ENCODE measurements at places on chromosomes 6 and 20.

DNA sequence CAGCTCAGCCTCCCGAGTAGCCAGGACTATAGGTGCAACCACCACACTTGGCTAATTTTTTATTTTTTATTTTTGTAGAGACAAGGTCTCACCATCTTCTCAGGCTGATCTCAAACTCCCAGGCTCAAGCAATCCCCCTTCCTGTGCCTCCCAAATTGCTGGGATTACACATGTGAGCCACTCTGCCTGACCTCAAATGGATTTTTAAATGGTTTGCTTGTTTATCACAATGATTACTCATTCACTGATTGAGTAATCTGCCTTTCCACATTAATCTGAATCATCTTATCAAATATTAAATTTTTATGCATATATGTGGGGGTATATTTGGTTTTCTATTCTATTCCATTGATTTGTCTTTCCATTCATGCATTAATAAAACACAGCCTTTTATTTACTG is 9.4 kb upstream of the KHDC1L start:
- no peak overlapping the region for H3K4me3 ChIP-seq
- H3K36me3 ChIP-seq, result no peaks in the 10 kb centered on the region
- DNase-seq, result no peak
- H3K27me3 ChIP-seq, result no peaks in the 10 kb centered on the region
- no peaks in the 10 kb centered on the region for H3K4me1 ChIP-seq

DNA sequence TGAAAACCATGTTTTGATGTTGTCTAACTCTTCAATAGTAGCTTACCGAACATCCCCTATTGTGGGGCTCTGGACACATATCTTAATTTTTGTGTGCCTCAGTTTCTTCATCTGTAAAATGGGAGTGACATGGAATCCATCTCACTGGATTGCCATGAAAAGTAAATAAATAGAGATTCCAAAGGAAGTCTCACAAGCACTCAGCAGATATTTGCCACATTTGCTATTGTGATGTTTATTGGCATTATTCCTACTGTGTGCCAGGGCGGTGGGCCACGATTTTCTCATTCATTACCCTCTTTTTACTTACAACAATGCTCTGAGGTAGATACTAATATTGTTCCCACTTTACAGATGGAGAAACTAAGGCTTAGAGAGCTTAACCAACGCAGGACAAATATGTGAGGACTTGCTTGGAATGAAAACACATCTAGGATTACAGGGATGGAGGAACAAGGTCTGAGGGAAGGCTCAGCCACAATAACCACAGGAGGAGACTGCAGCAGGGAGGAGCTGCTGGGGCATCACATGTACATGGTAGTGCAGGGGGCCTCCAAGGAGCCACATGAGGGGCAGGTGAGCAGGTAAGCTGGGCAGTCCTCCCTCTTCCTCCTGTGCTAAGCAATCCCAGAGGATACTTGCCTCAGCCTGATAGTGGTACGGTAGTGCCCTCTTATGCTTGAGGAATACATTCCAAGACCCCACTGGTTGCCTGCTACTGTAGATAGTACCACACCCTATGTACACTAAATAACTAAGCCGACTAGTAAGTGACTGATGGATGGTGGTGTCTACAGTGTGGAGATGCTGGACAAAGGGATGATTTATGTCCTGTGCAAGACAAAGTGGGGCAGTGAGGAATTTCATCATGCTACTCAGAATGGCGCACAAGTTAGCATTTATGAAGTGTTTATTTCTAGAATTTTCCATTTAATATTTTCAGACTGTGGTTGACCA is 176.9 kb downstream of the FOXA2 start:
- no peak overlapping the region for H3K4me3 ChIP-seq
- DNase-seq, result no peak
- H3K4me1 ChIP-seq, result no peaks in the 10 kb centered on the region
- peaks cover 8% of the 10 kb centered on the region for H3K27me3 ChIP-seq
- H3K27ac ChIP-seq, result no peak overlapping the region

GRCh38 chr20:62682912-62683517 is 25.6 kb upstream of the NTSR1 start:
- DNase-seq, result no peak
- H3K27me3 ChIP-seq, result peaks cover 46% of the 10 kb centered on the region
- H3K4me1 ChIP-seq, result peaks cover 17% of the 10 kb centered on the region
- H3K27ac ChIP-seq, result no peak overlapping the region
- no peaks in the 10 kb centered on the region for H3K36me3 ChIP-seq

DNA sequence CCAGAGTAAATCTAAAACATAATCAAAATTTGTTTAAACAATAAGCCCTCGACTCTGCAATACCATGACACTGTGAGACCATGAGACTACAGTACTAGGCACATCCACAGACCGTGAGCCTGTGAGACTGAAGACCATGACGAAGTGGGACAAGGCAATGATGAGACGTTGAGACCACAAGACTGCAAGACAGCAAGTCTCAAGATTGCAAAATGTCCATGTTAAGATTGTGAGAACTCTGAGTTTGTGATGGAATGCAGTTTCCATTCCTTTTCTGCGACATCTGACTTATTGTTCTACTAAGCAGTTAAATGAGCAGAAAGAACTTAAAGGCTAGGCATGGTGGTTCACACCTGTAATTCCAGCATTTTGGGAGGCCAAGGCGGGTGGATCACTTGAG is 102.1 kb upstream of the PHACTR1 start:
- H3K27me3 ChIP-seq, result no peaks in the 10 kb centered on the region
- no peaks in the 10 kb centered on the region for H3K4me1 ChIP-seq
- no peak overlapping the region for H3K4me3 ChIP-seq
- no peaks in the 10 kb centered on the region for H3K36me3 ChIP-seq
- no peak overlapping the region for H3K27ac ChIP-seq

DNA sequence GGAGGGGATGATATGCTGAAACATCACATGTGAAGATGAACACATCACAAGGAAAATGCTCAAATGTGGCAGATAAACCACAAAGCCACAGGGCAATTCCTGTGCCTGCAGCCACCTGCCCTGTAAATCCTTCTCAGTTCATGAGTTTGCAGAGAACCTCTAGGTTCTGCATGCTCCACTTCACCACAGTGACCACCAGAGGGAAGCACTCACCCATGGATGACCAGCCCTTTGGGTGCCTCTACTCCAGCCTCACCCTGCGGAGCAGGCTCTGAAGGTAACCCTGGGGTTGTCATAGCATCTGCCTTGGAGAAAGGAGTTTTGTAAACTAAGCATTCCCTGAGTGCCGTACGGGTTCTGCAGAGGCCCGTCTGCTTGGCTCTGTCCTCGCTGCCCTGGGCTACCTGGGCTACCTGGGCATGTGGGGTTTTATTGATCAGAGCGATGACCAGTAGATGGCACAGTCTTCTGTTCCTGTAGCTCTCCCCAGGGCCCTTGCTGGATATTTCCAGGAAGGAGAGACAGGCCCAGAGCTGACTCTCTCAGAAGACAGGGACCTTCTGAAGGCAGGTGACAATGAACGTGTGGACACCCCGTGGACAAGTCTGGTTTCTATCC is 31.7 kb upstream of the CST1 start:
- no peaks in the 10 kb centered on the region for H3K36me3 ChIP-seq
- H3K27me3 ChIP-seq, result peaks cover 6% of the 10 kb centered on the region
- no peak overlapping the region for H3K4me3 ChIP-seq
- H3K27ac ChIP-seq, result no peak overlapping the region

- H3K4me3 ChIP-seq, result no peak overlapping the region
- H3K27me3 ChIP-seq, result no peaks in the 10 kb centered on the region
- H3K27ac ChIP-seq, result no peak overlapping the region
These were observed 15.6 kb upstream of the MATN4 start for GRCh38 chr20:45323731-45324130.

- no peaks in the 10 kb centered on the region for H3K27me3 ChIP-seq
- H3K4me1 ChIP-seq, result no peaks in the 10 kb centered on the region
- no peak overlapping the region for H3K4me3 ChIP-seq
- no peaks in the 10 kb centered on the region for H3K36me3 ChIP-seq
These were observed 58.0 kb downstream of the PACRG start for GRCh38 chr6:162785632-162786242.

GRCh38 chr6:98574984-98575383 is 259.4 kb upstream of the POU3F2 start:
- H3K36me3 ChIP-seq, result no peaks in the 10 kb centered on the region
- H3K4me1 ChIP-seq, result no peaks in the 10 kb centered on the region
- no peak overlapping the region for H3K27ac ChIP-seq
- DNase-seq, result no peak
- H3K27me3 ChIP-seq, result no peaks in the 10 kb centered on the region
- no peak overlapping the region for H3K4me3 ChIP-seq

- H3K27me3 ChIP-seq, result no peaks in the 10 kb centered on the region
- H3K4me1 ChIP-seq, result no peaks in the 10 kb centered on the region
- no peaks in the 10 kb centered on the region for H3K36me3 ChIP-seq
- H3K27ac ChIP-seq, result no peak overlapping the region
- H3K4me3 ChIP-seq, result no peak overlapping the region
These were observed 34.0 kb downstream of the KIAA1755 start for GRCh38 chr20:38226553-38226952.

GRCh38 chr6:161853657-161854056 is 579.8 kb upstream of the AGPAT4 start:
- no peaks in the 10 kb centered on the region for H3K27me3 ChIP-seq
- no peaks in the 10 kb centered on the region for H3K4me1 ChIP-seq
- DNase-seq, result no peak
- H3K27ac ChIP-seq, result no peak overlapping the region
- H3K4me3 ChIP-seq, result no peak overlapping the region

DNA sequence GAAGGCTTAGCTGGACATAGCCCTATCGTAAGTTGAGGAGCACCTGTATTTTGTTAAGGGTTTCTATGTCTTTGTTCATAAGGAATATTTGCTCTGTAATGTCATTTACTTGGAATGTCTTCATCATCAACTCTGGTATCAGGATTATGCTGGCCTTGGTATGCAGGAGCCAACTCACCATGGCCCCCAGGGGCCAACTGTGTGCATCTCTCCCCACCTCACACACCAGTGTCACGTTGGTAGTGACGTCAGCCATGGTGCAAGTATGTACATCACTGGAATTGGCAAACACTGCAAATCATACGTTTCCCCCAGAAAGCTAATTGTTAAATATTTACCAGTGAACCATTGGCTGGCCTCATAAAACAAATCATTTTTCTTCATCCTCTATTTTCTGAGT is 70.8 kb downstream of the YTHDF1 start:
- no peak for DNase-seq
- no peak overlapping the region for H3K4me3 ChIP-seq
- H3K27me3 ChIP-seq, result peaks cover 2% of the 10 kb centered on the region
- H3K27ac ChIP-seq, result no peak overlapping the region

DNA sequence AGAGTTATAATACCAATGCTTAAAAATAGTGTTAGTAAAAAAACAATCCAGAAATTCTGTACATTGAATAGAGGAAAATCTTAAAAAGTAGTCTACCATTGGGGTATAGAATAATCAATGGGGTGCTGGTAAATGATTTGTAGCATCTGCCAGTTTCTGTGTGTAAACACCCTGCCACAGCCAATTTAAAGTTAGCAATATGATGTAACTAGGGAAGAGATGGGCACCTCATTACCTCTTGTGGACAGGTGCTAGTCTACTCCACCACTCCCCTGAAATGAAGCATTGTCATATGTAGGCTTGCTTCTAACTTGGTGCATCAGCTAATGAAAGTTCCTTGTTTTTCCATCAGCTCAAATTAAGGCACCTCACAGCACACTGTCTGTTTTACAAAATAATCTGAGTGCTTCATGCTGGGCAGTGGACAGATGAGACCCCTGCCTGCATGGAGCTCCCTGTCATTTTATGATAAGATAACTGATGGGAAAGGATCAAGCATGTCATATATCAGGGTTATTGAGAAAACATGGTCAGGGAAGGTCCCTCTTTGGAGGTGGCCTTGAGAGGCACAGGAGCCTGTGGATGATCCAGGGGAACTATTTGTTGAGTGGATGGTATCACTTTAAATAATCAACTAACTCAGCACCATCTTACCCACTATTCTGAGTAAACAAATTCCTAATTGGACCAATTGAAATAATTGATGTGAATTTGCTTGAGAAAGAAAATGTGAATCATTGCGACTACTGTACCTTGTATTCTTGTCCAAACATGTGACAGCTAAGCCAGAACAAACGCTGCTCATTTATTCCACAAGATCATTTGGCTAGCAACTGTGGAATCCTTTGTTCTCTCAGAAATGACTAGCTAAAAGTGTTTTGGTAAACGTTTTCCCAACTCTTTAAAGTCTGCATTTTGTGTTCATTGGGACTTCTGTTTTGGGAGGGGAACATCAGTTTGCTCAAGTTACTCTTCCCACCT is 45.9 kb upstream of the CSE1L start:
- no peaks in the 10 kb centered on the region for H3K4me1 ChIP-seq
- no peak overlapping the region for H3K27ac ChIP-seq
- H3K27me3 ChIP-seq, result no peaks in the 10 kb centered on the region

DNA sequence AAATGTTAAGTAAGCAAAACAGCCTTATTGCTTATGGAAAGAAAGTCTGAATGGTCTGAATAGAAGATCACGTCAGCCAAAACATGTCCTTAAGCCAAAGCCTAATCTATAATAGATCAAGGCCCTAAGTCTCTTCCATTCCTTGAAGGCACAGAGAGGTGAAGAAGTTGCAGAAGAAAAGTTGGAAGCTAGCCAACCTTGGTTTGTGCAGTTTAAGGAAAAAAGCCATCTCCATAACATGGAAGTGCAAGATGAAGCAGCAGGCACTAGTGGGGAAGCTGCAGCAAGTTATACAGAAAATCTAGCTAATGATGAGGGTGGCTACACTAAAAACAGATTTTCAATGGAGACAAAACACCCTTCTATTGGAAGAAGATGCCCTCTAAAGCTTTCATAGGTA is 29.1 kb downstream of the LRRN4 start:
- no peak overlapping the region for H3K27ac ChIP-seq
- DNase-seq, result no peak
- peaks cover 23% of the 10 kb centered on the region for H3K36me3 ChIP-seq
- peaks cover 4% of the 10 kb centered on the region for H3K4me1 ChIP-seq
- H3K27me3 ChIP-seq, result no peaks in the 10 kb centered on the region
- no peak overlapping the region for H3K4me3 ChIP-seq

DNA sequence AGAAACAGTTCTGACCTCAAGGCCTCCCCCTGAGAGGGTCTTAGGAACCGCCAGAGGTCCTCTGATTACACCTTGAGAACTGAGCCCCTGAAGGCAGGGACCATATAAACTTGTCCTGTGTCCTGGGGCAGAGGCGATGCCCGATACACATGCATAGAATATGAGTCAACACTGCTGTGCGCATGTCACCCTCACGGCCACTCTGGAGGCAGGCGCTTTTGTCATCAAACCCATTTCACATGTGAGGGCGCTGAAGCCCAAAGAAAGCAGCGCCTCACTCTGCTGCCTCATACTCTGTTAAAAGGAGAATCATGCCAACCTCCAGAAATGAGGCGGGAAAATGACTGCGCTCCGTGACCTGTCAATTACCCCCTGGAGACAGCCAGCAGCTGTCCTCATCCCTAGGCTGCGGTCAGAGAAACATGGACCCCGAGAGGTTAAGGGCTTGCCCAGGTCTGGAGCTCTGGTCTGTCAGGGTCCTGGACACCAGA is 158.3 kb downstream of the GRM4 start:
- H3K27me3 ChIP-seq, result peaks cover 32% of the 10 kb centered on the region
- H3K4me3 ChIP-seq, result no peak overlapping the region
- no peak overlapping the region for H3K27ac ChIP-seq
- no peaks in the 10 kb centered on the region for H3K36me3 ChIP-seq
- DNase-seq, result no peak

Data from T-cell (primary cell).